Activated B cell treated with CpG ODN at 0.5 μM for 24 hours (primary cell): ENCODE measurements at places on chromosomes 11 and 22. TPM values are rescaled to one million over a fixed set of nuclear protein-coding genes. Genes with fewer than 3 reads are reported as not detected.

The SLC15A3 gene
- 76.4 and 77.8 TPM in 2 replicates for total RNA-seq

The CD3G gene
- total RNA-seq = 0.20 TPM in 1 of 2 replicates, not detected in the other

DNA sequence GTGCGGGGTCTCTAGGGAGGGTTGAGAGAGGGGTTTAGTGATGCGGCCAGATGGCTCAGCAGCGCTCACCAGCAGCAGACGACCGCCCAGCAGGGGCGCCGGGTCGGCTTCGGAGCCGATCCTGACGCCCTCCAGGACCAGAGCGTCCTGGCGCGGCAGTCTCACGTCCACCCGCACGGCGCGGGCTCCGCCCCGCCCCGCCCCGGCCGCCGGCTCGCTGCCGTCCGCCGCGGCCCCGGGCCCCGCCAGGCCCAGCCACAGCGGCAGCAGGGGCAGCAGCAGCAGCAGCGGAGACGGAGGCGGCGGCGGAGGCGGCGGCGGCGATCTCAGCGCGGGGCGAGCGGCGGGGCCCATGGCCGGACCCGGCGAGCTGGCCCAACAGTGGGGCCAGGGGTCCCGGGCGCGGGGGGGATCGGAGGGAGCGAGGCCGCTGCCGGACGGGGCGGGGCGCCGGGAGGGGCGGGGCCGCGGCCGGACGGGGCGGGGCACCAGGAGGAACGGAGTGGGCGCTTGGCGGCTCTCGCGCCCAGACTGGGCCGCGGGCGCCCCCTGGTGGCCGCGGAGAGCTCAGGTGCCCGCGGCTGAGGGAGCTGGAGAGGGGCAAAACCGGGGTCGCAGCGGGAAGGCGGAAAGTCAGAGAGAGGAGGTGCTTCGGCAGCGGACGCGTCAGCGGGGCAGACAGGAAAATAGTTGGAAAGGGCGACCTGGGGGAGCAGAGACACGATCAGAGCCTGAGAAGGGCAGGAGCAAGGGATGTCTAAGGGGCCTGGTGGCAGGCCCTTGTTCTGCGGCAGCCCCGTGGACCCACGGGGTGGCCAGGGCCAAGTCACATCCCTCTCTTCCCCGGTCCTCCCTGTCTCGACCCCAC is at the start of gene RNF215:
Gene RNF215 (minus strand): TSS at position 452 of the 868 bp plus-strand sequence. CDS start 98 bp downstream, at position 354.
- peak; percentile 94 for DNase-seq

DNA sequence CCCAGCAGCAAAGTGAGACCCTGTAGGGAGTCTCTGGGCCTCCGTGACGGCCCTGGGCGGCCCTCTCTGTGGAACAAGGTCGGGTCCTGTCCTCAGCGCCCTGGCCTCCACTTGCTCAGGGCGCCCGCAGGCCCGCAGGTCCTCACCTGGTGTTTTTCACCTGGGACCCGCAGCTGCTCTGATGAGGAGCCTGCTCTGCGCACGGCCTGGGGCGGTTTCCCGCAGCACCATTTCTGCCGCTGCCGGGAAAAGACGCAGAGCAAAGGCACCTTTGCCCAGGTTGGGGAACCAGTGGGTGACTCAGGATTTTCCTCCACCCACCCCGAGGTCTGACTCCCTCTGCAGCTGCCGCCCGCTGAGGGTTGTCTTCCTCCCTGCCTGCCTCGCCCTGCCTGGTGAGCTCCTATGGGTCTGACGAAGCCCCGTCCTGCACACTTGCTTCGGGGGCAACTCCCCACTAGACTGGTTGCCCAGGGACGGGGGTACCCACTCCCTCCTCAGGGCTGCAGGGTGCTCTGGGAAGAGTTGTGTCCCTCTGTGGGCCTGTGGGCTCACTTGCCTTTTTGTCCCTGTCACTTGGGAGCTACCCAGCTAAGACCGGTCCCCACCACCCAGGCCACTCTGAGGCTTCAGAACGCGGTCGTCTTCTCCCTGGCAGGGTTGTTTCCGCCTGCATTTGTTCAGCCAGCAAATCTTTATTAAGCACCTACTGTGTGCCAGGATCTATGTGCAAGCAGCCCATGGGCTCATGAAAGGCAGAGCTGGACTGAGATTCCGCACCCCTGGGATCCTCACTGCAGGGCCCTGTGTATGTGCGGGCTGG is 89.5 kb downstream of the KCNQ1 start:
- no peak for DNase-seq

The KRTAP5-1 gene
- not detected in 2 replicates for total RNA-seq

GRCh38 chr11:110712659-110713448 is 617 bp upstream of the ARHGAP20 start:
- DNase-seq = no peak
